ENCODE measurements at places on chromosomes 6 and 20.

- no peak for DNase-seq
These were observed 511.3 kb downstream of the QKI start for GRCh38 chr6:163925839-163926238.

- DNase-seq: no peak
These were observed 827.3 kb downstream of the DHX35 start for GRCh38 chr20:39789411-39789810.

- no peak for DNase-seq
These were observed 337.0 kb downstream of the CDH26 start for GRCh38 chr20:60295214-60295613.

GRCh38 chr20:51583499-51583898 lies 41.0 kb upstream of the NFATC2 start:
- no peak for DNase-seq

- DNase-seq: no peak
These were observed 78.7 kb downstream of the AK9 start for GRCh38 chr6:109612268-109612667.

DNA sequence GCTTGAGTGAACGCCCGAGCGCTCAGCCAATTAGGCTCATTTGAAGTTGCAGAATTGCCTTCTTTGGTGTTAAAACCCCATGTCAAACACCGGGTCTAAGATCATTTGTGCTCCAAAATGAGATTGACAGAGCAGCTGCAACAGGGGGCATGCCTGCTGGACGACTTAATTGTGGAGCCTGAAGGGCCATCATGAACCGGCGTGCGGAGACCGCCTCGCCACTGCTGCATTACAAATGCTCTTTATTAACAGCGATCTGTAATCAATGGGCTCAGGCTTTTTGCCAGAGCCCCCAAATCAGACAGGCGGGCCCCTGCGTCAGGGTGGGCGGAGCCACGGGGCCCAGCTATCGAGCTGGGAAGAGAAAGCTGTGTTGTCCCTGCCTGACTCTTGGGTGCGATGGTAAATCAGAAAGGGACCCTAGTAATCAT lies 183.2 kb downstream of the SIM1 start:
- DNase-seq: no peak

GRCh38 chr20:44172572-44172950 lies 14.4 kb downstream of the JPH2 start:
- no peak for DNase-seq

DNA sequence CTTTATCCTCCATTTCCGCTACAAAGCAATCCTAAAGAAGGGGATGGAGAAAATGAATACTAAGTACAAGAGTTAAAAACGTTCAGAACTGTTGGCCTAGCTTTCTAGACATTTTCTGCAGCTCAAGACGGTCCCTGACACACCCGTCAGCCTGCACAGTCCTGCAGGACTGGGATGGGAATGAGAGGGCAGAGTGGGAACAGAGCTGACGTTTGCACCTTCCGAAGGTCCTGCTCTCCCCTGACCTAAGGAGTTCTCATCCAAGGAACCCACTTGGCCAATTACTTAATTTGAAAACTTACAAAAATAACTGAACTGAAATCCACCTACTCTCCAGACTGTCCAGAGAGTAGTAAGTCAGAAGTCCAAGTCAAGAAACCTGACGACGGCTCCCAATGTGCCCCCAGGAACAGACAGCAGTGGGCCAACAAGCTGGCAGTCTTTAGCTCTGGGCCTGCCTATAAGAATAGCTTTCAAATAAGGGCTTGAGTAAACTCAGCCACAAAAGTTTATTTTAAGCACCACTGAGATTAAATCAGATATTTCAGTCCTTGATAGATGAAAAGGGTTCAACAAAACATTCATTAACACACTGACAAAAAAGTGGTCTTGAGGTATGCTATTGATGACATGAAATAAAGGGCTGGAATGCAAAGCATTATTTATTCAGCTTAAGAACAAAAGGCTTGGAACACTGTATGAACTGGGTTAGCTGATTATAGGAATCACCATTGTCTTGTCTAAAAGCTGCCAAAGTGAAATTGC lies 76.8 kb downstream of the CNKSR3 start:
- no peak for DNase-seq

DNA sequence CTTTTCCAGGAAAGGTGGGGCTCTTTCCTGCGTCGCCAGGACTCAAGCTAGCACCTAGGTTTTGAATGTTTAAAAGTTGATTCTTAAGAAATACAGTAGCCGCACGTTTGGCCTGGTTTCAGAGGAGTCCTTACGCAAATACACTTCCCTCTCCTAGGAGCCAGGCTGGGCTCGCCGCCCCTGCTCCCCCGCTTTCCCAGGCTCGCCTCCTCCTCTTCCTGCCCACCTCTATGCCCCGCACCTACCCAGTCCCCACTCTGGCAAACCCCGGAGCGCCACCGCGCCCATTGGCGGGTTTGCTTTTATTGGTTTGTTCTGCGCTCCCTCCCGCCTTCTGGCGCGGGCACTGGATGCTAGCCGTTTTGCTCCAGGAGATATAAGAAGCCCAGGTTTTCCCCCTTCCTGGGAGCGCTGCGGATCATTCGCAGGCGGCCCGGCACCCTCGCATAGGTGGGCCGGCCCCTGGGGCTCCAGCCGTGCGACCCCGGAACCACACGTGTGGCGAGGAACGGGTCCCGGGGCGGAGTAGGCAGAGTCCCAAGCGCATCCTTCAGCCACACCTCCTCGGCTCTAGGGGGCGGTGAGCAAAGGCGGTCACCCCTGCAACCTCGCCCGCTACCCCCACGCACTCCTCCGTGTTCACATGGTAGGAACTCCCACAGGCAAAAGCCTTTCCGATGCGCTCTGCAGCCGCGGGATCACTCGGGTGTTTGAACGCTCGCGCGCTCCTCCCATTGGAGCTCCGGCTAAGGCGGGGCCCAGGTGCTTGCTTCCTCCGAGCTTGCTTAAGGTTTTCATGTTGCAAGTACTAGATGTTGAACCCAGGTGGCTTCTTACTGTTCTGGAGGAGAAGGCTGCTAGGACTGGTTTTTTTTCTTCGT lies 119.0 kb downstream of the RTN4IP1 start:
- DNase-seq: no peak

DNA sequence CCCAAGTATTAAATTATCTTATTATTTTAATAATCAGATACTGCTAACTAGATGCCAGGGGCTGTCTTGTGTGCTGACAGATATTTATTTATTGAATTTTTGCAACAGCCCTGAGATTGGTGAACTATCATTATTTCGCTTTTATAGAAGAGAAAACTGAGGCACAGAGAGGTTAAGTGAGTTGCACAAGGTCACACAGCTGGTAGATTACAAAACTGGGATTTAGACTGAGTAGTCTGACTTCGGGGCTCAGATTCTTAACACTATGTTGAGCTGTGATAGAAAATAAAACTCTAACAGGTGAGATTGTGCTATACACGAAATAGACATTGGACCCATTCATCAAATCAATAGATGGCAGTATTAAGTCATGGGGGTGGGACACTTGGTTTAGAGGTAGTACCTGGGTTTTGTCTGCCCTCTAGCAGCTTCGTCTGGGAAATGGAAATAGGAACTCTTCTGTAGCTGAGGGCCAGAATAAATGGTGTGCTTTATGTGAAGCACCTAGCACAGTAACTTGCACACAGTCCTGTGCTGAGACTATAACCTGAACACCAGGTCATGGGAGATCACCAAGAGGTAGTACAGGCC lies 113.4 kb downstream of the B3GAT2 start:
- no peak for DNase-seq

DNA sequence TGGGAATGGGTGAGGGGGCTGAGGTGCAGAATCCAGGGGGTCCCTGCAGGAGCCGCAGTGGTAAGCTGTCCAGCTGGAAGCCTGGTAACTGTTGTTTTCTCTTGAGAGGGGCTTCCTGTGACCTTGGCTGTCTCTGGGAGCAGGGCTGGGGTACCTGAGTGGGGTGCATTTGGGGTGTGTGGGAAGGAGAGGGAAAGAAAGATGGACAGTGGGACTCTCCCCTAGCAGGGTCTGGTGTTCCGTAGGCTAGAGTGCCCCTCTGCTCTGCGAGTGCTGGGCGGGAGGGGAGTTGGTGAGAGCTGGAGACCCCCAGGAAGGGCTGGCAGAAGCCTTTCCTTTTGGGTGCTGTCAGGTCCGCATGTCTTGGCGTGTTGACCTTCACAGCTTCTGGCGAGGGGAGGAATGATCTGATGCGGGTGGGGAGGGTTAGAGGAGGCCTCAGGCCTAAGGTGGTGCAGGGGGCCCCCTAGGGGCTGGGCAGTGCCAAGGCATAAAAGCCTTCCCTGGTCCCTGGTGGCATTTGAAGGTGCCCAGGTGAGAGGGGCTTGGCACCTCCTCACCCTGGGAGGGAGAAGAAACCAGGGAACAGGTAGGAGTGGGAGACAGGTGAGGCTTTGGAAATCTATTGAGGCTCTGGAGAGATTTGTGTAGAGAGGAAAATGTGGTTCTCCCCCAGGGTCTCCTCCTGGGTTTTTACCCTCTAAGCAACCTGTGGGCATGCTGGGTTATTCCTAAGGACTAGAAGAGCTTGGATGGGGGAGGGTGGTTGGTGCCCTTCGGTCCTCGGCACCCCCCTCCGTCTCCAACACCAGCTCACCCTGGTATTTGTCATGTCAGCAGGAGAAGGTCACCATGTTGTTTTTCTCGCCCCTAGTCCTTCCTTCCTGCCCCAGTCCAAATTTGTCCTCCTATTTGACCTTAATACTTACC lies 3.3 kb downstream of the VEGFA start:
- DNase-seq: peak; percentile 79

- DNase-seq: no peak
These were observed 137.7 kb upstream of the HEY2 start for GRCh38 chr6:125611573-125612344.

- no peak for DNase-seq
These were observed 632.5 kb upstream of the MMS22L start for GRCh38 chr6:97915537-97915936.

DNA sequence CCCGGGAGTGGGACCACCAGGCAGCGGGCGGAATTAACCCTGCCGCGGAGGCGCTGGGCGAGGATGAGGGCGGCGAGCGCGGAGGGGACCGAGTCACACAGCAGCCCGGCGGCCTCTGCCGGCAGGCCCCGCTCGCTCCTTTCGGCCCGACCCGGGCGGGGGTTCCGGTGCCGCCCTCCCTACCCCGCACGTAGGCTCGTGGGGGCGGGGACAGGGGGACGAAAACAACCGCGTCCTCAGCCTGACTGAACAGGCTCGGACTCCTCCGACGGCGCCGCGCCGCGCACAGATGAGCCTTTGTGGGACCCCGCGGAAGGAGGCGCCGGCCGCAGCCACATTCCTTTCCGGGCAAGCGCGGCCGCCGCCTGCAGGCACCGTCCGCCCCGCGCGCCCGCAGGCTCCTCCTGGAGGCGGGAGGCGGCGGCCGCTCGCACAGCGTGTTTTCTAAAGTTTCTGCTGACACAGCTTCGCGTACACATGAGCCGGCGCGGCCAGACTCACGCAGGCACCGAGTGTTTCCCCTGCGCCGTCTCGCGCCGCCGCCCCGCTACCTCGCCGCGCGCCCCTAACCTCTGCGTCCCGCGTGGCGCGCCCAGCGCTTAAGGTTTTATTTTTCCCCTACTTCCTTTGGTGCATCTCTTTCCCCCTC lies 244.3 kb downstream of the ARID1B start:
- peak; percentile 71 for DNase-seq
